ENCODE measurements at places on chromosomes 6 and 20.

DNA sequence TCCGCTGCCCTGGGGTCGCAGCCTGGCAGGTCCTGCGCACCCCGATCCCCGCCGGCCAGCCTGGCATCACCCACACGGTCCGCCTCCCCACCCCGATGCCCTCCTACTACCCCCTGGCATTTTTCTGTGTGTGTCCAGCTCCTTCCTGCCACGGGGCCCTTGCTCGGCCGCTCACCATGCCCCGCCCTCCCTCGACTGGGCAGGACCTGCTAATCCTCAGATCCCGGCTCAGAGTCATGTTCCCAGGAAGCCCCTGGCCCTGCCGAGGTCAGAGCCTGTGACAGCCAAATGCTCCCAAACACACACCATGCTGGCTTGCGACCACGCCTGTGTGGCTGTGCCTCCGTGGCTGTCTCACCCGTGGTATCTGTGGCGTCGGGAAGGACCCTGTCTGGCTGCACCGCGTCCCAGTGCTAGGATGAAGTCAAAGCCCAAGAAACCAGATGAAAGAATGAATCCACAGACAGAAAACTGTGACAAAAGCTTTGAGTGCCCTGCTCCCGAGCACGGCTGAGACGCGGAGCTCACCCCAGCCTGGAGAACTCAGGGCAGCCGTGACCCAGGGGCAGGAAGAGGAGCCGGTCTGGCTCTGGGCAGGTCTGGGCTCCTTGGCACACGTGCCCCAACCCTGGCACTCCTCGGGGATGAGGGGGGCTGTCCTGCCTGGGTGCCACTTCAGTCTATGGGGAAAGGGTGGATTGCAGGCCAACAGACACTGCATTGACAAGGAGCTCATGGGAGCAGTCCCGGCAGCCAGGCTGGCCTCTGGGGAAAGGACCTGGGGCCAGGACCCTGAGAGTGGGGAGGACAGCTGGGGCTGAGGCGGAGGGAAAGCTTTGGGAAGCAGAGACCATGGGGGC, 20.8 kb upstream of the SLCO4A1 start:
- DNase-seq, result no peak

- DNase-seq, result no peak
Observed at GRCh38 chr20:15656124-15656523, 917.1 kb downstream of the KIF16B start.

- no peak for DNase-seq
Observed at GRCh38 chr6:41894366-41895299, 542 bp downstream of the USP49 start.

GRCh38 chr6:26575494-26575939, 21.2 kb upstream of the ABT1 start:
- no peak for DNase-seq

DNA sequence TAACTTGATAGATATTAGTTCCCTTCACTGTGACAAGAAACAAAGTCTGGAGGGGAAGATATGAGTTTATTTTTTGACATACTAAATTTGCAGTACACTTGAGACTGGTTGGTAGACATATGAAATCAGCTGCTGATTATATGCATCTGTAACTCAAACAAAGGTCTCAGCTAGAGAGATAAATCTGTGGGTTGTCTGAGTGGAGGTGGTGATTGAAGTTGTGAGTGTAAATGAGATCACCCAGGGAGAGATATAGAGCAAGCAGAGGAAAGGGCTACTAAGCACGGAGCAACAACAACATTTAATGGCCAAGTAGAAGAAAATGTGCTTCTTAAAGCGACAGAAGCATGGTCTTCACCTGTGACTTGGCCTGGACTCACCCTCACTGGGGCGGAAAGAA, 173.2 kb upstream of the EYA4 start:
- no peak for DNase-seq

DNA sequence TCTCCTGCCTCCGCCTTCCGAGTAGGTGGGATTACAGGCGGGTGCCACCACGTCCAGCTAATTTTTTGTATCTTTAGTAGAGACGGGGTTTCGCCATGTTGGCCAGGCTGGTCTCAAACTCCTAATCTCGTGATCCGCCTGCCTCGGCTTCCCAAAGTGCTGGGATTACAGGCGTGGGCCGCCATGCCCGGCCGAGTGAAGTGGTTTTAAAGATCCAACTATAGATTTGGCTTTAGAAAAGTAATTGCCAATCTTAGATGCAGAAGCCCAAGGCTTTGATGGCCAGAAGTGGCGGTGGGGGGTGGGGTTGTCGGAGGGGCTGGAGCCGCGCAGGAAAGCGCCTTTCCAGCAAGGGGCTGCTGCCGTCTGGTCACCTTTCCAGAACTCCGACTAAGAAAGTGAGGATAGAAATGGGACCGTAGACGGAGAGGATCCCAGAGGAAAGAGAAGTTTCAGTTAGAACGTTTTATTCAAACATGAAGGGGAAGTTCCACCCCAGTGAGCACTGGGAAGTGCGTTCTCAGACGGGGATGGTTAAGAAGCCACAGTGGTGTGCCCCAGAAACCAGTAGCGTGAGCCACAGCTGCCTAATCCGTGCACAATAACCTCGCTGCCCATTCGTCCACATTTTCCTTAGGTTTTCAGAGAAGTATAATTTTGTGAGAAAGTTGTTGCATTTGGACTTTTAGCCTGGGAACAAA, 69.7 kb downstream of the DLL1 start:
- no peak for DNase-seq

- no peak for DNase-seq
Observed at GRCh38 chr6:29729774-29730328, 6.6 kb downstream of the HLA-F start.

GRCh38 chr6:157946865-157947532, 34.7 kb upstream of the SYNJ2 start:
- DNase-seq, result no peak

DNA sequence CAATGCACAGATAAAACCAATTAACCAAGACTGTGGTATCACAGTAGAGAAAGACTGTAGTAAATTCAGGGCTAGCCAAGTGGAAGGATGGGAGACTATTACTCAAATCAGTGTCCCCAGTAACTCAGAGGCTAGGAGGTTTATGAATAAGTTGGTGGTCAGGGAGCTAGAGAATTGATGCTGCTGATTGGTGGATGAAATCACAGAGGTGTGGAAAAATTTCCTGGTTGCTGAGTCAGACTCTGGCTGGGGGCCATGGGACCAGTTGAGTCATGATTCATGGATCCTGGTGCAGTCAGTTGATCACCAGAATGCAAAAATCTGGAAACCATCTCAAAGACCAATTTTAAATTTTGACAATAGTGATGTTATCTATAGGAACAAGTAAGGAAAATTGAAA, 555.9 kb downstream of the C6orf118 start:
- no peak for DNase-seq

DNA sequence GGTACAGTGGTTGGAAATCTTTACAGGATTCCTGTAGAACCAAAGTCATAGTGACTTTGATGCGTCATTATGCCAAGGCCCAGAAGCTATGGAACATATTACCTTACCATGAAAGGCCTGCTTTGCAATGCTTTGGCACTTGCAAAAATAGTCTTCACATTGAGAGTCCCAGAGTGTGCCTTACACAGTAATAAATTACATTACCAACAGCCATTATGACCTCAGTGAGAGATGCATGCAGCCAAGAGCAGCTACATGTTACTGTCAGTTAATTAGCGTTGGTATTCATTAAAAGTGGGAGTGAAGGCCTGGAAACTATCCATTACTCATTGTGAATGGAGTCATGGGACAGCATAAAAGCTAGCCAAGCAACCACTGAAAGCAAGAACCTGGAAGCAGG, 39.2 kb upstream of the HDDC2 start:
- DNase-seq, result no peak

- DNase-seq, result no peak
Observed at GRCh38 chr6:66735106-66735890, 1028.3 kb upstream of the EYS start.

DNA sequence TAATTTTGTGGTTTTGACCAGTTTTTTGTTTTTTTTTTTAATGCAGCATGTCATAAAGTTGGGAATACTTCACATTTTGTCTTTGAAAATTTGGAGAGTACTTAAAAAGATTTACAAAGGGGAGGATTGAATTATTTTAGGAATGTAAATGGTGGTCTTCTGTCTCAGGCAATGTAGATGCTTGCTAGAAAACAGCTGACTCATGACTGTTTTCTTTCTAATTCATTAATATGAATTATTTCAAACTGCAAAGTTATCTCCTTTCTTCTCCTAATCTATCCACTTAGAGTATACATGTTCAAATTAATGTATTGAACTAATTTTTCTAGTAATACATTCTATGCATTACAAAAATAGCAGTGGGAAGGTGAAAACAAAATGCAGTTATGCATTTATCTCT, 24.9 kb downstream of the HCRTR2 start:
- DNase-seq, result no peak

GRCh38 chr6:44091981-44092884, 35.0 kb downstream of the MRPL14 start:
- DNase-seq, result no peak

- DNase-seq, result no peak
Observed at GRCh38 chr6:163532526-163533078, 118.1 kb downstream of the QKI start.

Measured in activated naive CD4-positive, alpha-beta T cell treated with anti-CD3 and anti-CD28 coated beads, Interleukin-2, amount 50 U/mL, for 16 hours (primary cell).